HFFc6 (cell line): ENCODE measurements at places on chromosomes 3 and 15.

- DNase-seq, result no peak
Observed at GRCh38 chr3:190548031-190548656, 34.3 kb downstream of the IL1RAP start.

- no peak for DNase-seq
Observed at GRCh38 chr3:64684715-64685261, 3.0 kb downstream of the ADAMTS9 start.

DNA sequence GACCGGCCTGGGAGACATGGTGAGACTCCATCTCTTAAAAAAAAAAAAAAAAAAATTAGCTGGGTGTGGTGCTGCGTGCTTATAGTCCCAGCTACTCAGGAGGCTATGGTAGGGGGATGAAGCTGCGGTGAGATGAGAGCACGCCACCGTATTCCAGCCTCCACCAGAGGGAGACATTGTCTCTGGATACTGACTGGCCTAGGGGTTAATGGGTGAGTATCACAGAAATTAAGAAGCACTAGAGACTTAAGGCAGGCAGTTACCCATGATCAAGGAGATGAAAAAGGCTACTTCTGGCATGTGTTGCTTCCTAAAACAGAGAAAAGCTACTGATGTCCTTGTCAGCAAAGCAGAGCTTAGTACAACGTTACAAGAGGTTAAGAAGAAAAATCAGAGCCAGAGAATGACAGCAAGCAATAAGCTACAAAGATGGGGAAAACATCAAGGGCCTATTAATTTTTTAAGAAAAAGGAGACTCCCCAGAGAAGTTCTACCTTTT is 8.6 kb downstream of the TFRC start:
- peak; percentile 23 for DNase-seq

GRCh38 chr3:30189900-30190299 is 416.5 kb upstream of the TGFBR2 start:
- DNase-seq, result no peak

DNA sequence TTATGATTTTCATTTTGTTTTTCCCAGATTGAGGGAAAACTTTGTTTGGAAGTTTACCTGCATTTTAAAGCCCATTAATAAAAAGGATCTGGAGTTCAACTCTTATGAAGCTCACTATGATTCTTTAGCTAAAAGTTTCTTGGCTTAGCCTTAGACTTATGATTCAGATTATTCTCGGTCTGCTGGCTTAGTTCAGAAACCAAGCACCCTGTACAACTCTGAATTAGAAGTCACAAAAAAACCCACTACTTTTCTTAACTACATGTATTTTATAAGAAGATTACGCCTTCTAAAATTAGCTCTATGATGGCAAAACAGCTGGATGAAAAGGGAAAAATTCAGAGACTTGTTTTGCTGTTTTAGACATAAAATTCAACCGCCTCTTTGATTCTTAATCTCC is 14.3 kb upstream of the DENND4A start:
- no peak for DNase-seq

DNA sequence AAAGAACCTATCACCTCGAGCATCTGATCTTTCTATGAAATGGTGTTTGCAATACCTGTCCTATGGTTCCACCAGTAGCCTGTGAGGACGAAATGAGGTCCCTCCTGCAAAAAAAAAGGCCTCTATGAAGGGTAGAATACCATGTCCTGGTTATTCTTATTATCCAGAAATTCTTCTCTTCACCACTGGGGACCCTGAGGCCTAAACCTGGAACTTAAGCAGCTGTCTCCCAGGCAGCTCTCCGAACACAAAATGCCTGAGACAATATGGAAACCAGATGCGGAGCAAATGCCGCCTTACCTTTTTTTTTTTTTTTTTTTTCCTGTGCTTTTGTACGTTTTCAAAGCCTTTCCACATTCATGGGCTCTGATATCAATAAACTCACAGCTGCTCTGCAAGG is 62.1 kb upstream of the WNT5A start:
- peak; percentile 25 for DNase-seq
